ENCODE measurements at places on chromosomes 6 and 20.

DNA sequence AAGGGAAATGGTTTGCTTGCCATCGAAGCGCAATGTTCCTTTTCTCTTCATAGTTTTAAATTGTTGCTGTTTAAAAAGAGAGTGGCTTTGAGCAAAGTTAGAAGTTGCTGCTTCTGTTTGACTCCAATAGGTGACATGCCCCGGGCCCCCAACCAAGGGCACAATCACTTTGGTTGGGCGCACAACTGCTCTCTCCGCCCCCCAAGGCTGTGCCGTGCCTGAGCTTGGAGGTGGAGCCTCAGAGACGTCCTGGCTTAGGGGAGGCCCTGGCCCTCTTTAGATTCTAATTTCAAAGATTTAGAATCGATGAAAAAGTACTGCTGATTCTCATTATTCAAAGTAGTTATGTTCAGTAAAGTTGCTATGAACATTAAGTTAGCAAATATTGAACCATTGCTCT, 725.9 kb downstream of the COL12A1 start:
- no peak for DNase-seq

DNA sequence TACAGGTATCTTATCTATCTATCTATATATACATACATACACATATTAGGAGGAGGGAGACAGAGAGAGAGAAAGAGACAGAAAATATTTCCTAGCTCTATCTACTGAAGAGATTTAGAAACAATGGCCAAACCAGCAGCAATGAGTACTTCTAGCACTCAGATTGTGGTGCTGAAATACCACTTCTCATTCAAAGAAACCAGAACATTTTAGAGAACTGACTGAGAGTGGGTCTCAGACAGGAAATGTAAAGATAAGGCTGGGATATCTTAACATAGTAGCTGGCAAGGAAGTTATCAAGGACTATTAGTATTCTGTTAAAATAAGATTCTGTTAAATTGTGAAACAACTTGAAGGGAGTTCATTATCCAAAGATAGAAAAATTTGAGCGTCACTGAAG, 57.0 kb downstream of the DNAAF9 start:
- DNase-seq: no peak

DNA sequence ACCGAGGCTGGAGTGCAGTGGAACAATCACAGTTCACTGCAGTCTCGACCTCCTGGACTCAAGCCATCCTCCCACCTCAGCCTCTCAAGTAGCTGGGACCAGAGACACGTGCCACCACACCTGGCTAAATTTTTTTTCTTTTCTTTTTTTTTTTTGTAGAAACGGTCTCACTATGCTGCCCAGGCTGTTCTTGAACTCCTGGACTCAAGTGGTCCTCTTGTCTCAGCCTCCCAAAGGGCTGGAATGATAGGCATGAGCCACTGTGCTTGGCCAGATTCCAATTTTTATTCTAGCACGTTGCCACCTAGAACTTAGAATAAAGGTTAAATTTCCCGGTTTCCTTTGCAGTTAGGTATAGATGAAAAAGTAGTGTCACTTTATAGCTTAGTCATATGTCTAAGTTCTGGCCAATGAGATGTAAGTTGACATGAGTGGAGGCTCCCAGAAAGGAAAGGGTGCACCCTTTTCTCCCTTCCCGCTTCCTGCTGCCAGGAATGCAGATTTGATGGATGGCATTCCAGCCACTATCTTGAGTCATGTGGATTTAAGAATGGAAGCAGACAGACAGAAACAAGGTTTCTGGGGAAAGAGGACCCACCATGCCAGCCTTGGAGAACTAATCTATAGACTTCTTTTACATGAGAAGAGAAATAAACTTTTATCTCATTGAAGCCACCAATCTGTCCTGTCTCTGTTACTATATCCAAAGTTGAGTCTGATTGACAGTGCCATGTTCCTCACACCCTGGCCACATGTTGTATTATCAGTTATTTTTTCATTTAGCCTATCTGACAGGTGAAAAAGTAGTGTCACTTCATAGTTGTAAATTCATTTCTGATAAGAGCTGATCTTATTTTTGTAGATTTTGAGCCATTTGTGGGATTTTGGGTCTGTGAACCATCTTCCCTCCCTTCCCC, 60.6 kb upstream of the NCOA3 start:
- DNase-seq: no peak

DNA sequence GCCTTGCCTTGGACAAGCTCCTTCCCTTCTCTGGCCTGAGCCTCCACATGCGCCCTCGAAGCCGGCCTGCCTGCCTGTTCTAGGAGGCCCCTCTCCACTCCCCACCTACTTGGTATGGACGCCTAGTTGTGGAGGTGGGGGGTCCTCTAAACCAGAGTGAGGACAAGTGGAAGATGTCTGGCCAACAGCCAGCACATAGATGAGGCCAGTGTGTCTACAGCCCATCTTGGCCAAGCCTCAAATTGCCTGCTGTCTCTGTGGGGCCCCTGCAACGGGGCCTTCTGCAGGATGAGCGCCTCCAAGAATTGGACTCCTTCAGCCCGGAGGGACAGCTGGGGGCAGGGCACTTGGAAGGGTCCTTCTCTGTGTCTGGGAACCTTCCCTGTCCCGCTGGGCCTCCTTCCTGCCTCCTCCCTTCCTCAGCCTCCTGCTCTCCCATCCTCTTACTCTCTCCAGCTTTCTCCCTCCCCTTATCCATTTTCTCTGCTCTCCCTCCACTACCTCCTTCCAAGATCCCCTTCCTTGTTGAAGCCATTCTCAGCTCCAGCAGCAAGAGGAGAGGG, 1.6 kb downstream of the MDFI start:
- no peak for DNase-seq

GRCh38 chr20:50392138-50392866, 117.9 kb upstream of the PTPN1 start:
- DNase-seq: no peak

Data from GM12864 (cell line).